HFFc6 (cell line): ENCODE measurements at places on chromosomes 12 and 14.

DNA sequence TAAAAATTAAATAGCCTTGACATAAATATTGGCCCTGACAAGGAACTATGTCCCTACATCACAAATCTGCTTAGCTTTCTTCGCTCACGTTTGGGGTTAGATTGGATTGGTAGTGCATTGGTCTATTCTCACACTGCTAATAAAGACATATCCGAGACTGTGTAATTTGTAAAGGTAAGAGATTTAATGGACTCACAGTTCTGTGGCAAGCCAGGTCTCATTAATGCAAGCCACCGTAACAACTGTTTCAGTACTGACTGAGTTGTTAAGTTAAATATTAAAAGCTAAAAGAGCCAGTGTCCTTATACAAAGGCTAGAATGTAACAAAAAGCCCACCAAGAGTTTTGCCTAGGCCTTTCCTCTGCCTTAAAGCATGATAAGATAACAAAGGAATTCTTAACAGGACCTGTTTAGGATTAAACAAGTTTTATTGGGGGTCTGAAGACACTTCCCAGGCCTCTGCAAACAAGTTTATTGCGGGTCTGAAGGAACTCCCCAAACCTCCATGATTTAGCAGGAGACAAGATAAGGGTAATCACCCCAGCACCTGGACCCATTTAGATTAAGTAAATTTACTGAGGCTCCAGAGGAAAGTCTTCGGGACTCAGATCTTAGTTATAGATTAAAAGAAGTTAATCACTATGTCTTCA, 88.2 kb upstream of the PTGDR start:
- DNase-seq, result no peak

GRCh38 chr12:94969424-94969823, 34.1 kb downstream of the NDUFA12 start:
- DNase-seq, result no peak

DNA sequence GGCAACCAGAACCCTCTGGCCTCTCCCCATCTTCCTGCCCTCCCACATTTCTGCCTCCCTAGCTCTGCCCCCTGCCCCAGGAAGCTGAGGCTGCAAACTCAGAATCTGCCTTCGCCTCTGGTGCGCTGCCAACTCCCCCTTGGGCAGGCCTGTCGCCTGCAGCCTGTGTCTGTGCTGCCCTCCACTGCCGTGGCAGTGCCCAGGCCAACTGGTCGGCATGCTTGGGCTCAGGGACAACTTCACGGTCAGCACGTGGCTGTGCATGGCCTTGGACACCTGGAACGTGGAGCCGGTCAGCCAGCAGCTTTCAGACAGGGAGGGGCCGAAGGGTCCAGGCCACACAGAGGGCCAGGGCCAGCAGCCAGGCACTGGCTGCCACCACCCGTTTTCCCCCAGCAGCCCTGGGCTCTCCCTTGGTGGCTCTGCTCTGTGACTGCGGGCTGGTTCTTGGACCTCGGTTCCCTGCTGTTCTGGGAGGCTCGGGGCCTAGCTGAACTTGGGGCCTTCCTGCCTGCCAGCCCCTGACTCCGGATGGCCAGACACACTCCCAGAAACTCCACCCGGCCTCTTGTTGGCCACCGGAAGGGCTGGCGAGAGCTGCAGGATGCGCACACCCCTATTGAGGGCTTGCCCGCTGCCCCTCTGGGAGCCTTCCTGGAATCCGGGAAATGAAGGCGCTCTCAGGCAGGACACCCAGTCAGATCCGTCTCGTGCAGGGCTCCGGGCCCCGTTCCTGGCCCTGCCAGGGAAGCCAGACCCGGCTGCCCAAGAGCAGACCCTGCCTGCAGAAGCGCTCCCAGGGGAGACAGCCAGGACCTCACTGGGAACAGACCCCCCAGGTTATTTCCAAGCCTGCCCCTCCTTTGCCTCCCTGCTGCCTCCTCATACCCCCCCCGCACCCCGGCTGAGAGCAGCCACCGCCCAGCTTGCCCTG, 34.2 kb upstream of the PPP1R13B start:
- no peak for DNase-seq

- DNase-seq, result no peak
Observed at GRCh38 chr12:15253990-15254389, 32.8 kb upstream of the RERG start.

DNA sequence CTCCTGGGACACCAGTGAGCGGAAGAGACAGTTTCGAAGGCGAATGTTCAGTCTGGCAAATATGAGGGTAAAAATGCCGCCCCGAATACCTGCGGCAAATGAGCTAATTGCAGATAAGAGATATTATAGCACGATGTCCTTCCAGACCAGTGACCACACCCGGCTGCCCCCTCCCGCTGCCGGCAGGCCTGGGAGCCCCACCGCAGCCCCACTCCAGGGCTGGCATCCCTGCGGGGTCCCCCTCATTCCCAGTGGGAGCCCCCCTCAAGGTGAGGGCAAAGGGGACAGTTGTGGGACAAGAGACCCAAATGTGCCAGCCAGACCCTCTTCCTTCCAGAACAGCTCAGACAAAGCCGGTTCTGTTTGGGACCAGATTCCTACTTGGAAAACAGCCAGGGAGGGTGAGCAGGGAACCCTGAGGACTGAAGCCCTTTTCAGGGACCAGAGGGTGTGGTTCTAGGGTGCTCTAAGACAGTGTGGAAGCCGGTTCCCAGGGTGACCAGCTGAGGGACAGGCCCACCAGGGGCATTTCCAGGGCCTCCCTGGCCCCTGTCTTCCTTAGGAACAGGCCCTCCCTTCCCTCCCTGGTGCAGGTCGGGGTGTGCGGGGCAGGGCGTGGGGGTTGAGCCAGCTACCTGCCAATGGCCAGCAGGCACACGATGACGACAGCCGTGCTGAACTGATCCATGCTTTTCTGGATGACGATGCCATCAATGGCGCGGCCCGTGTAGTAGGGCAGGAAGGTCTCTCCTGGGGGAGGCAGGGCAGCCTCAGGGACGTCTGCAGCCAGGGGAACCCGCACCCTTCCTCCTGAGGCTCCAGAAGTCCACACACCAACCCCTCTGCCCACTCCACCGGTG, 16.2 kb downstream of the ABCB9 start:
- no peak for DNase-seq

DNA sequence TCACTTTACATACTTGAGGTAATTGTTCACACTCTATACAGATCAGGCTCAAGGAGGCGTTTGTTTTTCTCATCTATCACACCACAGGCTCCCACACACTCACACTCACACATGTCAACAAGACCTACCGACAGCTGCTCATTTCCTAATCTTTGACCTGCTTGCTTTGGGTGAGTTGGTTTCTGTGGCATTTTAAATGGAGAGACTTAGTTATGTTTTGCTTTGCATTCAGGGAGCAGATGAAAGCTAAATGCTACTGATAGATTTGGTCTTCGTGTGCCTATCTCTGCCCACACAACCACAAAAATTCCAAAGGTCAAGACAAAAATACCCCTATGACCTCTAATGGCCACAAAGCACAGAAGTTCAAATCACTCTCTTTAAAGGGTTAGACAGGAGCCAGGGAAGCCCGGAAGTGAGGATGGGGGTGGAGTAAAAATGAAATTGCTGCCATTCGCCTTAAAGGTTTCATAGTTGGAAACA, 203.5 kb upstream of the G2E3 start:
- DNase-seq, result no peak
